PC-9 (cell line): ENCODE measurements at places on chromosomes 6 and 20. TPM values are rescaled to one million over a fixed set of nuclear protein-coding genes. Genes with fewer than 3 reads are reported as not detected.

- H3K4me1 ChIP-seq: no peaks in the 10 kb centered on the region
- H3K4me3 ChIP-seq: no peak overlapping the region
- DNase-seq: no peak
- H3K27ac ChIP-seq: no peak overlapping the region
- H3K27me3 ChIP-seq: peaks cover 99% of the 10 kb centered on the region
These were observed 255.5 kb downstream of the TAF4 start for GRCh38 chr20:61810066-61810737.

- H3K27me3 ChIP-seq: no peaks in the 10 kb centered on the region
- peaks cover 90% of the 10 kb centered on the region for H3K4me1 ChIP-seq
- H3K36me3 ChIP-seq: peaks cover 90% of the 10 kb centered on the region
- H3K27ac ChIP-seq: peak overlapping the region; percentile 86
- DNase-seq: peak; percentile 31
These were observed 44.3 kb downstream of the EZR start for GRCh38 chr6:158774717-158775449.

- no peak overlapping the region for H3K27ac ChIP-seq
- no peaks in the 10 kb centered on the region for H3K27me3 ChIP-seq
- no peak for DNase-seq
- no peaks in the 10 kb centered on the region for H3K36me3 ChIP-seq
These were observed 117.3 kb downstream of the TOX2 start for GRCh38 chr20:44031781-44032582.

DNA sequence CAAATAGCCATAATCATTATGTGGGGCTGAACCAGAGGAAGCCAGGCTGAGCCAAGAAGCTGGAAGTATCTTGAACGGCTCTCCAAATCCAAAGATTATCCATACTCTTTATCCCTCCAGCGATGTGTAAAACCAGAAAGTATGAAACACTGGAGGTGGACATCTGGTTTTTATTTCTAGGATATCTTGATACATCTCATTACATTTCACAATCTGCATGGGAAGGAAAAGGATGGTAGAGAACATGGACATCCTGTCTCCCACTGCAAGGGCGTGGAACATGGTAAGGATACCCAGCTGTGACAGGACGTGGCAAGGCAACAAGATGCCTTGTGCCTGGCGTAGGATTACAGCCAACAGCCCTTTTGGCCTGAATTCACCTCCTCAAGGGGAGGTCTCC is 20.1 kb downstream of the TRIM27 start:
- H3K27ac ChIP-seq: no peak overlapping the region
- H3K4me3 ChIP-seq: no peak overlapping the region
- no peaks in the 10 kb centered on the region for H3K4me1 ChIP-seq
- H3K36me3 ChIP-seq: peaks cover 61% of the 10 kb centered on the region

DNA sequence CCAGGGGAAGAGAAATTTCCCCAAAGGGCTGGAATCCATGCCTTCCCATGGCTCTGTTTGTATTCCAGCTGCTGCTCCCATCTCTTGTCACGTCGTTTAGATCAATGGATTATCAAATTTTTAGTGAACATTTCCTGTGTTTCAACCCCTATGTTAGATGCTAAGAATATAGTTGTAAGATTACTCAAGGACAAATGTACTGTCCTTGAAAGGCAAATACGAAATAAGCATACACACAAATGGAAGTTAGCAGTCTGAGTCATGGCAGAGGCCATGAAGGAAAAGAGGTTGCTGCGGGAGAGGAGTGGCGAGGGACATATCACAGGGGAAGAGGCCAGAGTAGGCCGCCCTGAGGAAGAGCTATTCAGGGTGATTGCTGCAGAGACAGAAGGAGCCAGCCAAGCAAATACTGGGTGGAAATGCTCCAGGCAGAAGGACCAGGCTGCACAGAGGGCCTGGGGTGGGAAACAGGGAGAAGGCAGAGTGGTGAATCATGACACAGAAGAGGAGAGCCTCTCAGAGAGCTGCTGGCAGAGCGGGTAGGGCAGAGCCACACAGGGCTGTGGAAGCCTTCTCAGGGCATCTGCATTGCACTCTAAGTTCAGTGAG is 219.2 kb upstream of the LRFN2 start:
- H3K27ac ChIP-seq: no peak overlapping the region
- no peaks in the 10 kb centered on the region for H3K4me1 ChIP-seq
- DNase-seq: no peak
- no peaks in the 10 kb centered on the region for H3K36me3 ChIP-seq
- no peak overlapping the region for H3K4me3 ChIP-seq

The TGM3 gene
- total RNA-seq: not detected in 2 replicates
